ENCODE measurements at places on chromosomes 16 and 17. TPM values are rescaled to one million over a fixed set of nuclear protein-coding genes. Genes with fewer than 3 reads are reported as not detected.

- DNase-seq: no peak
These were observed 71.2 kb downstream of the RNF213 start for GRCh38 chr17:80331820-80332219.

Gene TLCD3B
- total RNA-seq: 15.6 TPM

GRCh38 chr16:8391257-8391656 is 199.1 kb downstream of the TMEM114 start:
- DNase-seq: no peak

DNA sequence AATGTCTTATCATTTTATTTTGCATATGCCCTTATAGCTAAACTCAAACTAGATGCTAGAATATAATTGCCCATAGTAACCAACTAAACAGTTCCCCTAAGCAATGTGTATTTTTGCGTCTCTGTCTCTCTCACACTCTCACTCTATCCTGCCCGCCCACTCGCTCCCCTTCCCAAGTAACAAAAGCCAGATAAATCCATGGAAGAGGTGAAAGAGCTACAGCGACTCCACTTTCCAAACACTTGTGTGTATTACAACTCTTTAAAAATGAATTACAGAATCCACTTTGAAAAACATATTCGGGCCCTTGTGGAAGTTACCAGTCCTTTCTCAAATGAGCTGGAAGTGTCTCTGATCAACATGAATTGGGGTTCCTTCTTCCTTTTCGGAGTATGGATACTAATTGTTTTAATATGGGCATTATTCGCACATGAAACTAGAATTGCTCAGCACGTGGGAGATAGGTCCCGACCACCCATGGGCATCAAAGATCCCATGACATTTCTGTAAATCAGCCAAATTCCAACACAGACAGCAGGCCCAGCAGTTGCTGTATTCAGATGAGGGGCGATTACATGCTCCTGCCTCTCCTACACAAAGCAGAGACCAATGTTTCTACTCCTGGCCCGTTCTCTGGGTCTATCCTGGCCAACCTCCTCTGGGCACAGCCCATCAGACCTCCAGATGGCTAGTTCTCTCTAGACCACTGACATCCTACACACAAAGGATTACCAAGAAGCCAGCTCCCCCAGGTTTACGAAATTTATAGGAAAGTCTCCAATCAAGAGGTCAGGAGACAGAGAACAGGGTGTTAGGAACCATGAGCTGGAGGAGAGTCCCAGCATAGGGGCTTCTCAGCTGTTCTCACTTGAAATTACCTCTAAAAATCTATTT is 121.5 kb downstream of the ZFHX3 start:
- no peak for DNase-seq

GRCh38 chr17:3575511-3575910 is 17.9 kb upstream of the TRPV3 start:
- no peak for DNase-seq

- DNase-seq: no peak
These were observed 8.4 kb downstream of the GSPT1 start for GRCh38 chr16:11907160-11907970.

DNA sequence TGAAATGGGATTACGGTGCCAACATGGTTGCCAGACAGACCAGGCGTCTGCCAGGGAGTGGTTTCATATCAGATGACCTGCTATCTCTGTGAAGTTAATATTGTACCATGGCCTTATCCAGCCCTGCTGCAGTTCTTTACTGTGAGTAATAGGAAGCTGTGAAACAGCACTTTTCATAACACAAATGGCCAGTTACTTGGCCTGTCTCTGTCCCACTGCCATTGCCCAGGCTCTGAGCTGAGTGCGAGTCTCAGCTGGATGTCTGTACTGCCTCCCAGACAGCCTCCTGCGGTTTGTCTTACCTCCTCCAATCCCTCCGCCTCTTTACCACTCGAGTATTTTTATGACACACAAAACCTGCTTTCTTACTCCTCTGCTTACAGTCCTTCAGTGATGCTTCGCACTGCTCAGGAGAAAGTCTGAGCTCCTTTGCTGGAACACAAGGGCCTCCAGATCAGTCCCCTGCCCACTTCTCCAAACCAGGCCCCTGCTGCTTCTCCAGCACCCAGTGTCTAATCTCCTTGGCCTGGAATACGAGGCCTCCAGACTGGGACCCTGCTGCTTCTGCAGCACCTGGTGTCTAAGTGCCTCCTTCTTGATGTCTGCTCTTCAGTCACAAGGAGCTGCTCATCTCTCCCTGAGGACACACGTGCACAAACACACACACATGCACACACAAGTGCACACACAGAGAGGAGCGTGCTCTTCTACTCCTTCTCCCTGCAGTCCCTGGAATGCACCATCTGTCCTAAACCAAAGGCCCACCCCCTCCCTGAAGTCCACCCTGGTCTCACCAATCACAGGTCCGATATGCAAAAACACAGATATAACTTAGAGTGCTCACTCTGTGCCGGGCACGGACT is 17.1 kb upstream of the RHOT1 start:
- no peak for DNase-seq

DNA sequence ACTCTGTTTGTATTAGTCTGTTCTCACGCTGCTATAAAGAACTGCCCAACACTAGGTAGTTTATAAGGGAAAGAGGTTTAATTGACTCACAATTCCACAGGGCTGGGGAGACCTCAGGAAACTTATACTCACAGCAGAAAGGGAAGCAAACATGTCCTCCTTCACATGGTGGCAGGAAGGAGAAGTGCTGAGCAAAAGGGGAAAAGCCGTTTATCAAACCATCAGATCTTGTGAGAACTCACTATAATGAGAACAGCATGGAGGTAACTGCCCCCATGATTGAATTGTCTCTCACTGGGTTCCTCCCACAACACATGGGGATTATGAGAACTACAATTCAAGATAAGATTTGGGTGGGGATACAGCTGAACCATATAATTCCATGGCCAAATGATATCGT is 30.9 kb downstream of the ABCC1 start:
- DNase-seq: no peak

- no peak for DNase-seq
These were observed at the start of gene CCL16 for GRCh38 chr17:35981246-35981645. TSS of gene CCL16 (minus strand) at chr17:35981497. CDS start at chr17:35981420, 77 bp downstream.

Gene FAHD1
- 28.9 TPM for total RNA-seq

Gene PRSS22
- total RNA-seq: not detected

Gene KRTAP4-5
- not detected for total RNA-seq

Gene KRTAP4-6
- total RNA-seq: not detected

Gene SHBG
- 0.64 TPM for total RNA-seq

- DNase-seq: no peak
These were observed 227.1 kb upstream of the ZFHX3 start for GRCh38 chr16:73275024-73275423.

GRCh38 chr17:74288785-74289184 is 14.8 kb downstream of the DNAI2 start:
- DNase-seq: no peak

- peak; percentile 26 for DNase-seq
These were observed 36.8 kb downstream of the ASPA start for GRCh38 chr17:3512505-3513171.

DNA sequence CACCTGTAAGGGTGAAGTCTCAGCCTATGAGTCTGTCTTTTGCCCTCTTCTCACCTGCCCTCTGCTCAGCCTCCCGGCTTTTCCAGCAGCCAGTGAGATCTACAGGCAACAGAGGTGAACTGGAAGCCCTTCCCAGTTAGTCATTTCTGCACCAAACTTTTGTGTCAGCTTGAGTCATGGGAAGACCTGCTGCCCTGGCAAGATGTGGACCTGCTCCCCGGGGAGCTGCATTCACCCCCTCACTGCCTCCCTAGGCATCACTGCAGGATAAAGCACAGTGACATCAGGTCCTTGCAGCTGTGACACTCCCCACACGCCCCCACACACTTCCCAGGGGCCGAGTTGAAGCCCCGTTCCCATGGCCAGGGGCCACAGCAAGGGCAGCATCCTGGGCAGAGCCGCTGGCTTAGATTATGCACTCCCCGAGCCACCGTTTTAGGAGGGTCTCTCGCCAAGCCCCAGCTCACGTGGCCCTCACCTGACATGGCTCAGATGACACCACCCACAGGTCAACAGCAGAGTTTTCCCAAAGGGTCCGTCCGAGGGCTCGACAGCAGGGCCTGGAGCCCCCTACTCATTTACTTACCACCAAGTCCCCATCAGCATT is 6.5 kb upstream of the ABR start:
- DNase-seq: no peak

DNA sequence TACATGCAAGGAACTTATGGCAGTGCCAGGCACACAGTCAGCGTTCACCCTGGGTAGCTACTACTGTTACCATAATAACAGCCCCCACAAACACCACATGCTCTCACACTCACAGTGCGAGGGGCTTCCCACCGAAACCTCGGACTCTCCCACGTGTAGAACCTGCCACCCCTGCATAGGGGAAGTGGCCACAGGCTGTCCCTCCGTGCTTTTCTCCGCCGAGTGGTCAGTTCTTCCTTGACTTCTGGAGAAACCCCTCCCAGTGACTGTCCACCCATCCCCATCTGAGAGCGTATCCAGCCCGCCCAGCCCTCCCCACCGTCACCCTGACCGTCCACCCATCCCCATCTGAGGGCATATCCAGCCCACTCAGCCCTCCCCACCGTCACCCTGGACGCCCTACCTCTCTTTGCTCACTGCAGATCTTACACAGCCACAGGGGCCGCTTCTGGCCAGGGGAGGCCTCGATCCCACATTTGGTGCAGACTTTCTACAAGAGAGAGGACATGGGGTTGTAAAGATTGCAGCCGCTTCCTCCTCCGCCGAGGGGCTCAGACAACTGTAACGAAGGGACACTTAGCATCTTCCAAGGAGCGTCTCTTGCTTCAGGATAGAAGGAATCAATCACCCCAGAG is 71.1 kb downstream of the RPH3AL start:
- no peak for DNase-seq

- no peak for DNase-seq
These were observed 19.9 kb downstream of the COTL1 start for GRCh38 chr16:84597931-84598351.

DNA sequence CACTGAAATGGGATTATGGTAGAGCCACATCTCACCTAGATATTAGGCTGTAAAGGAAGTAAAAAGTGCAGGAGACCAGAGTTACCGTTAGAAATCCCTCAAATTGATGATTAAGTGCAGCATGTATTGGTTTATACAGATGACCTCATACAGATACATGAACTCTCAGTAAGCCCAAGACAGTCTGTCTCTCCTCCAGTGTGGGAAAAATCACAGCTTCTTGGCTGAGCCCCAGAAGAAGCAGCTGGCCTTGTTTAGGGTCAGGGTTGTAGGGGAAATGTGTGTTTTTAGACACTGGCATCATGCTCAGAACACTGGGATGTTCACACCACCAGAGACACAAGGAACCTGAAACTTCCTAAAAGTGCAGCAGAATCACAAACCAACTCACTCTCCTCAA is 135.9 kb downstream of the KATNIP start:
- DNase-seq: no peak

DNA sequence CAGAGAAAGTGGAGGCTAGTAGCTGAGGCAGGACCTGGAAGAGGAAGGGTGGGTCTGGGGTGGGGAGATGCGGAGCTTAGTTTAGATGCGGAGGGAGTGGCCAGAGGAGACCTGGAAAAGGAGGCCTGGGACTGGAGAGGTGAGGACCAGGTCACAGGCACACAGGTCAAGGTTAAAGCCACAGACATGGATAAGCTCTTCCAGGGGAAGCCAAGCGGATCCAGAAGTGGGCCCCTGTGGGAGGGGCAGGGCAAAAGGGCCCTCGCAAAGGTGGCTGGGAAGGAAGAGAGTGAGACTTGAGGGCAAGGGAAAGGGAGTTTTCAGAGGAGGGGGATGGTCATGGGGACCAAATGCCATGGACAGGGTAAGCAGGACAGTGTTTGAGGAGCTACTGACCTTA is 13.9 kb upstream of the MLLT6 start:
- no peak for DNase-seq

DNA sequence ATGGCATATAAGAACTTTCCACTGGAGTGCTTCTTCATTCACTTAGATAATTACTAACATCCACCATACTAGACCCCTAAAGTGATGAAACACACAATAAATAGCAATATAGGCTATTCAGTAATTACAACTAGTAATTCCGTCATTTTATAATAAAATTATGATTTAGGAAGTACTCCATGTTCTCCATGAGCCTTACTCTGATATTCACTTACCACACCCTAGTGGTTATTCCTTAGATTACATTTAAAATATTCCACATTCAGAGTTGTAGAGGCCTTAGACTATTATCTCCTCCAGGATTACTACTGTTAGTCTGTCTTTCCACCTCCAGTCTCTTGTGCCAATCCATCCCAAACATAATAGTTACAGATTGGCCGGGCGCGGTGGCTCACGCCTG is 62.4 kb downstream of the STH start:
- DNase-seq: no peak

- DNase-seq: no peak
These were observed 1372.6 kb downstream of the CDH11 start for GRCh38 chr16:63749276-63749675.

DNA sequence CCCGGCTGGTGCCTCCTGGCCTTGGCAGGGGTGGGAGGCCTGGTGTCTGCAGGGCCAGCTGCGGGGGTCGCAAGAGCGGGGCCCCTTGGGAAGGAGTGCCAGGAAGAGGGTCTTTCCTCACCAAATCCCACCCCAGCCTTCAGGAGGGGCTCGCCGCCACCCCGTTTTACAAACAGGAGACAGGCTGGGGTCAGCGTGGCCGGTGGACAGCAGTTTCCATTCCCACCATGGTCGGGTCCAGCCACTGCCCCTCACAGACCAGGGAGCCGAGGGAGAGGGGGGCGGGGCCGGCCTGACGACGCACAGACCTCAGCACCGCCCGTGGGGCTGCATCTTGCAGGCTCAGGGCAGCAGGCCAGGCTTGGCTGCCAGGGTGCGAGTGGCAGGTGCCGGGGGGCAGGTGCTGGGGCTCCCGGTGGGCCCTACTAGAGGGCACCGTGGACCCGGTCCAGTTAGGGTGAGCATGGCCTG is 7.6 kb downstream of the CBFA2T3 start:
- no peak for DNase-seq

GRCh38 chr17:3885970-3886369 is 6.9 kb downstream of the CAMKK1 start:
- DNase-seq: no peak

DNA sequence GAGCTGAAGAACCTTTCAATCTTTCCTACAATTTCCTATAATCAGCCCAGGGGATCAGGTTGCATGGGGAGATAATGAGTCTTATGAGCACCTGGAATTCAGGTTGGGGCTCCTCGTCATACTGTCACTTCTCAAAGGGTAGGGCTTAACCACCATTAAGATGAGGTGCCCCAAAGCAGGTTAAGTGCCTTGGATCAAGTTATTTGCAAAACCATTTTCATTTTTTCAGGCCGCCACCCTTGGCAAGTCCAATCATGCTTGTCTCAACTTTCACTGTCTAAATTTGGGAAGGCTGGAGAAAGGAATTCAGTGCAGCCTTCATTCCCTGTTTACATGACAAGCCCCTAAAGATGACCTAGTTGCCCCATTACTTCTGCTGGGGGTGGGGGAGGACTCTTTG is 44.9 kb upstream of the TANGO6 start:
- no peak for DNase-seq

Gene KNOP1
- 19.8 TPM for total RNA-seq

Measured in cerebellum (tissue), 4 donors.